Airway epithelial cell (primary cell): ENCODE measurements at places on chromosomes 3 and 15. TPM values are rescaled to one million over a fixed set of nuclear protein-coding genes. Genes with fewer than 3 reads are reported as not detected.

CCDC33 gene
- total RNA-seq = not detected in 2 replicates

MOBP gene
- total RNA-seq = not detected in 2 replicates

XCR1 gene
- total RNA-seq = 0.07 TPM in 1 of 2 replicates, not detected in the other

MLF1 gene
- 8.5 and 9.7 TPM in 2 replicates for total RNA-seq

CELSR3 gene
- total RNA-seq = 0.60 and 1.1 TPM in 2 replicates

ZBBX gene
- total RNA-seq = 0.28 TPM in 1 of 2 replicates, not detected in the other

CCDC80 gene
- total RNA-seq = 8.6 and 14.0 TPM in 2 replicates

PDCD7 gene
- total RNA-seq = 23.2 and 25.7 TPM in 2 replicates

CAMP gene
- not detected in 2 replicates for total RNA-seq
